ENCODE measurements at places on chromosomes 12 and 14. TPM values are rescaled to one million over a fixed set of nuclear protein-coding genes. Genes with fewer than 3 reads are reported as not detected.

- no peak for DNase-seq
Observed at GRCh38 chr12:98532687-98533304, 17.4 kb downstream of the TMPO start.

GRCh38 chr14:86626530-86626929 lies 1096.6 kb downstream of the FLRT2 start:
- DNase-seq = no peak

GRCh38 chr12:105567061-105567460 lies 236.6 kb downstream of the C12orf75 start:
- DNase-seq = no peak

Gene PROX2
- total RNA-seq = 0.11 TPM

- DNase-seq = no peak
Observed at GRCh38 chr12:26746121-26746714, 86.8 kb downstream of the ITPR2 start.

GRCh38 chr14:90194706-90195105 lies 61.6 kb upstream of the PSMC1 start:
- DNase-seq = no peak

DNA sequence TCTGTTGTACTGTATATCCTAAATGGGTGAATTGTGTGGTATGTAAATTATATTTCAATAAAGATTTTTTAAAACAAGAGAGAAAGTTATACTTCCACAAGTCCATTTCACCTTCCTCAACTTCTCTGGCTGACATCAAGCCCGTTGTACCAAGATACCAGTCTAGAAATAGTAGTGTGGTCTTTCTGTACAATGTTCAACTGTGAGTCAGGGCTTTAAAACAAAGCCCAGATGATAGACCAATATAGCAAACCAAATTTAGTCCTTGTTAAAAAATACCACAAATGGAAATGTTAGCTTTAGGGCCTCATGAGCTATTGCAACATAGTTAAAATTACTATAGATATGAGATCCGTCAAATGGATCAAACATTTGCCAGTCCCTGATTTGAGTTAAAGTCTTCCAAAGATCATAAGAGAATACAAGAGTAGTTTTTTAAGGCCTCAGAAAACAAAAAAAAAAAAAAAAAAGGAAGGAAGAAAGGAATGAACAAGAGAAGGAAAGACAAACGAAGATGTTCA lies 49.0 kb upstream of the EGLN3 start:
- DNase-seq = no peak

- peak; percentile 90 for DNase-seq
Observed at GRCh38 chr12:1606021-1606622, 11.7 kb upstream of the FBXL14 start.

GRCh38 chr14:20093442-20093841 lies 17.1 kb upstream of the OR4K17 start:
- DNase-seq = no peak

Gene CABP1
- 0.73 TPM for total RNA-seq

GRCh38 chr12:94074980-94075629 lies 73.3 kb upstream of the PLXNC1 start:
- DNase-seq = peak; percentile 46

DNA sequence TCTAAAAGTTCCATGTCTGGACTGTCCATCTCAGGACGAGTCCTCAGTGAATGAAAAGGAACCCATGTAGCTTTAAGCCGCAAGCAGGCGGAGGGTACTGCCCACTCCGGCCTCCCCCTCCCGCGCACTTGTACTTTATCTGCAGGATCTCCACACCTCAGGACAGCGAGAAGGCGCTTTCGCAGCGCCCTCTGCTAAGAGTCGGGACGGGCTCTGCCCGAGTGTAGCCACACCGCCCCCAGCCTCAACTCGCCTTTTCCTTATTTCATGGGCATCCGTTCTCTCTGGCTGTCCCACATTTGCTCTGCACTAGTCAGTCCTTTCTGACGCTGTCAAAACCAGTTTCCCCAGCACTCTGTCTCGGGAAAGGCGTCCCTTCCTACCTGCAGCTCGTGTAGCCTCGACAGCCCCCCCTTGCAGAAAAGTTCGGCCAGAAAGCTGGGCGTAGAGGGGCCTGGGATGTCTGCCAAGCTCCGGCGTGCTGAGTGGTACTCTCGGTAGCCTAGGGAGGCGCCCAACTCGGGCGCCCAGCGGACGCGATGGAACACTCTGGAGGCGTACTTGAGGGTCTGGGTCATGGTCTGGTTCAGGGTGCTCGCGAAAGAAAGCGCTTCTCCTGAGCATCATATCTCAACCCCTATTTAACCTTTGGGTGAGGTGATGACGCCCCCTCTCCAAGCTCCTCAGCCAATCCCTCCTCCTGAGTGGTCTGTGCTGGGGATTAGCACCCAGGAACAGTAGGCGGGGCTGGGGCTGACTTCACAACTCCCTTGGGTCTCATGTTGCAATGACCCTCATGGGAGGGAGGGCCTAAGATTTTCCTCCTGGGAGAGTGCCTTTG lies at the start of gene CYP27B1:
CYP27B1 (minus strand) TSS at position 615 of the 841 bp plus-strand sequence; CDS start at position 578, 37 bp downstream.
- peak; percentile 25 for DNase-seq

Gene KCNA1
- not detected for total RNA-seq

GRCh38 chr12:119249383-119250155 lies 70.8 kb downstream of the HSPB8 start:
- DNase-seq = no peak

DNA sequence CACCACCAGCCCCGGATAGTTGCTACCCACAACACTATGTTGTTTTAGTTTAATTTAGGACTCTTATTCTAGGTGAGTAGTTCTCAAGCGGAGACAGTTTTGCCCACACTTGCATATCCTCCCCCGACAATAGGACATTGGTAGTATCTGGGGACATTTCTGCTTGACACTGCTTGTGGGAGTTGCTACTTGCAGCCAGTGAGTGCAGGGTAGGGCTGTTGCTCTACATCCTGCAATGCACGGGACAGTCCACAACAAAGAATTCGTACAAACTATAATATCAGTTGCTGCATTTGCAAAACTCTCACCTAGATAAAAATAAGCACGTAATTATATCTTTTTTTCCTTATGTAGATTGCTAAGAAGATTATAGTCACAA lies 111.8 kb upstream of the DNM1L start:
- DNase-seq = no peak

DNA sequence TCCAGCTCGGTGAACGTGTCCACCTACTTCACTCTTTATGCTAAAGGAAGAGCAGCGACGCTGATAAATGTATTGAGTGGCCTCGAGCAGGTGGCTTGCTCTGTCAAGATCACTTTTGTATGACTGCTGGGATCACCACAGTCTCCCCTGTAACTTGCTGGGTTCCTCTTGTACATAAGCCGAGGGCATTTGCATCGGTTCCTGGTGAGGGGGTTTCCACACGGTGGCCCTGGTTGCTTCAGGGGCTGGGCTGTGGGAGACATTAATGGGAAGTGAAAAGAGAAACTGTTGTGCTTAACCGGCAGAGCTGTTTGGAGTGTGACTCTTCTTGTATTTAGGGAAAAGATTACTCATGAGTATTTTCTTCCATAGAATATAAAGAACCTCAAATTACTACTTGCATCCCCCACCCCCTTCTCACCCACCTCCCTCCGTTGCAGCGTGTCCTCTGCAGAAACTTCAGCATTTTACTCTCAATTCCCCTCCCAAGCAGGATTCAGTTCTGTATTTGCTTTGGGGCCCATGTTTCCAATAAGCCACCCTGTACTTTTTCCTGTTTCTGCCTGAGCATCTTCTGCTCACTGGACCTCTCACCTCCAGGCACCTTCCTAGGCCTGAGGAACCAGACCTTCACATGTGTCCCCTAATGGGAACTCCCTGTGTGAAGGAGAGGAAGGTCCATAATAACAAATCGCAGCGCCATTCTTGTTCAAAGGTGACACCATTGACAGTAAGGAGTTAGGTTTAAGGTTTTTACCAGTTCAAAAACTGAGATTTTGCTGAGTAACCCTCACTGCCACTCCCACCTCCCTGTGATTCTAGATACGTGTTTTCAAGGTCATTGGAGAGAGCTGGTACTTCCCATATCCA lies 187.0 kb downstream of the ETV6 start:
- DNase-seq = peak; percentile 88

Gene ASIC1
- total RNA-seq = 8.0 TPM

DNA sequence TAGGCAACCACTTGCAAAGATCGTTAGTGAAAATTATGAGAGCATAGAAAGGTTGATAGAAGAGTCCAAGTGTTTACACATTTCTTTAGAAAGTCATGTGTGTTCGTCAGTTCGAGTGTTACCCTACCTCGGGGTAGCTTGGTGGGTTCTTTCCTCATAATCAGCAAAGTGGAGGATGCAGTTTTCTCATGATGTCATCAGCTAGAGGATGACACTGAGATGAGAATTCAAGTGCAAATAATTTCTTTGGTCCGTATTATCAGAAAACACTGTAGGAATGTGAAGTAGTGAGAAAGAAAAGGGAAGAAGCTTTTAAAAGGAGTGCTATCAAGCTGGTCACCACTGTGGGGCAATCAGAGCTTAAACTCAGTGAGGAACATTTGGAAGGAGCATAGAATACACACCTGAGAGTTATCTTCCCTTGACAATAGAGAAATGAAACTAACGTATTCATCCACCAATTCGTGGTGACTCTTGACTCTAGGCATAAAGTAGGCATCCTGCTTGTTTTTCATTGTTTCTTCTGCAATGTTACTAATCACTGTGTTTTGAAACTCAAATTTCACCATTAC lies 1340.9 kb upstream of the TMEM132C start:
- DNase-seq = no peak

Gene TSHR
- not detected for total RNA-seq

DNA sequence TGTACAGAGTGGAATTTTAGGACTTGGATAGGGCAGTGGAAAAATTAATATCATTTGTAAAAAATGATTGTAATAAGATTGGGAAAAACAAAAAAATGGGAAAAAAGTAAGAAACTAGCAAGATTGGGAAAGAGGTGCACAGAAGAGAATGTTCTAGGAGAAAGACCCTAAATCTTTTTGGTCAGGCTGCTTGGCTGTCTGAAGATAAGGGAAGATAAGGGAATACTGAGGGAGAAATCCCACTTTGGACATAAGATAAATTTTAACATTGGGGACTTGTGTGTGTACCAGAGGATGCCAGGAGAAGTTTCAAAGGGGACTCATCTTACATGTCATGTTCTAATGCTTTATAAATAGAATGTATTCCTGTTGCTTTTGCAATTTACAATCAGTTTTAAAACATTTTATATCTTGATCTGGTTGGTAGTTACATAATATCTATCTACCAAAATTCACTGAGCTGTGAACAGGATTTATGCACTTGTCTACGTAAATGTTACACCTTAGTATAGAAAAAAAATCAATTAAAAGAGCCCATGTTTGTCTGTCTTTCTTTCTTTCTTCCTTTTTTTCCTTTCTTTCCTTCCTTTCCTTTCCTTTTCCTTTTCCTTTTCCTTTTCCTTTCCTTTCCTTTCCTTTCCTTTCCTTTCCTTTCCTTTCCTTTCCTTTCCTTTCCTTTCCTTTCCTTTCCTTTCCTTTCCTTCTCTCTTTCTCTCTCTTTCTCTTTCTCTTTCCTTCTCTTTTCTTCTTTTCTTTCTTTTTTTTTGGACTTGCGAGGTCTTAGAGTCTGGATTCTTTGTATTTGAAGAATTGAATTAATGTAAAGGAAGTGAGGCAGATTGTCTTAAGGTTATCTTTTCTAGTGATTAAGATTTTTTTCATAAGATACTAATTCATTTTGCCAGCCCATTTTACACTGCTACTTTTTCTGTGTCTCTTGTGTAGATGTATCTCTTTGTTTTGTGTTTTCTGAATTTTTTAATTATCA lies 66.1 kb downstream of the KTN1 start:
- DNase-seq = no peak

Gene RNU4-1
- total RNA-seq = 1,150 TPM

GRCh38 chr12:74689071-74689655 lies 151.5 kb downstream of the ATXN7L3B start:
- DNase-seq = no peak

Gene ANO2
- total RNA-seq = not detected

GRCh38 chr14:60648249-60648933 lies 886 bp downstream of the SIX1 start:
- peak; percentile 16 for DNase-seq

DNA sequence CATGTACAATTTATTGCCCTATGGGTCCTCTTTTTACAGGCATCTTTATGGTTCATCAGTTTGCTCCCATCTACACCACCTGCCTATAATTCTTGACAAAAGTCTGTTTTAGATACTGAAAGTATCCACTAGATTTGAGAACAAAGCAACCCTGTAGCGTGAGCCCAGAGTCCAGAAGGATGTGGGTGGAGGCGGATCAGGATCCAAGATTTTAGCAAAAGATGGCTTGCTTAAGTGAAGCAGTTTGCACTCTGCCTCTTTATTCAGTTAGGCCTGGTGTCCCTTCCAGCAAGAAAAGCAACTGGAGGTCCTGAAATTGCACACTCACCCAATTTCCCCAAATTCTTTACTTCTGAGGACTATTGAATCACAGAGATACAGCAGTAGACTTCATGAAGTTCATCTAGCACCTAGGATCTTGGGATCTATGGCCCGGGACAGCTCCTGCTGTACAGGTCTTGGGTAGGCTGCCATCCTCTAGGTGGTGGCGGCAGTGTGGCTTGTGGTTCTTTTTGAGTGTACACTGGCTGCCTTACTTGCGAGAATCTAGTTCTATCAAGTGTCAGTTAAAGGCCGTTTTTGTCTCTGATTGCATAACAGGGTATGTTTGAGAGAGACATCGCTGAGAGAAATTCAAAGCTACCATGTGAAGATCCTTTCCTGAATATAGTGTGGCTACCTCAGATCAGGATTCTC lies 873.2 kb downstream of the NRXN3 start:
- DNase-seq = no peak

- no peak for DNase-seq
Observed at GRCh38 chr14:89198544-89199329, 218.3 kb downstream of the FOXN3 start.

- peak; percentile 75 for DNase-seq
Observed at GRCh38 chr12:122021822-122022392, at the start of gene BCL7A. TSS of gene BCL7A (plus strand) at chr12:122021884. CDS start at chr12:122022092, 208 bp downstream.

DNA sequence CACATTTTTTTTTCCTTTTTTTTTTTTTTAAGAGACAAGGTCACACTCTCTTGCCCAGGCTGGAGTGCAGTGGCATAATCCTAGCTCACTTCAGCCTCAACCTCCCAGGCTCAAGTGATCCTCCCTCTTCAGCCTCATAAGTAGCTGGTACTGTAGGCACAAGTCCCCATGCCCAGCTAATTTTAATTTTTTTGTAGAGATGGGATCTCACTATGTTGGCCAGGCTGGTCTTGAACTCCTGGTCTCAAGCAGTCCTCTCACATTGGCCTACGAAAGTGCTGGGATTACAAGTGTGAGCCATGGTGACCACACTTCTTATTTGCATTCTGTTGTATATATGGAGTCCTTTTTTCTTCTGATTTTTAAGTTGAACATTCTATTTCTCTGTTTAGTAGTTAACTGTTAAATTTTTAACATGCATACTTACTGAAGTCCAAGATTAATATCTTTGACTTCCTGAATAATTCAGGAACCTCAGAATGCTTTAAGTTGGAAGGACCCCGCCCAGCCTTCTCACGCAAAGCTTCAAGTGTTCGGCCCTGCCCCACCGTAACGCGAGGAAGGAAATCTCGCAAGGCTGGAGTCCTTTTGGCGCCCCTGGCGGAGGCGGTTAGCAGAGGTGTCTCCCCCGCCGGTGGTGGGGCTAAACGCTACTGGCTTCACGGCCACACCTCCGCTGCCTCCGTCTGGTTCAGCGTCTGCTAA lies 21.6 kb downstream of the SPATS2 start:
- peak; percentile 82 for DNase-seq

Gene CD163
- total RNA-seq = not detected

GRCh38 chr12:12398026-12398859 lies 41.4 kb downstream of the BORCS5 start:
- DNase-seq = no peak

Measured in activated CD4-positive, alpha-beta T cell treated with anti-CD3 and anti-CD28 coated beads for 36 hours (primary cell).